ENCODE measurements at places on chromosomes 7 and 10. TPM values are rescaled to one million over a fixed set of nuclear protein-coding genes. Genes with fewer than 3 reads are reported as not detected.

Gene CPA2
- not detected for total RNA-seq

Gene STX1A
- total RNA-seq = 8.5 TPM

Gene LDB1
- total RNA-seq = 39.3 TPM

Gene TUBAL3
- 0.20 TPM for total RNA-seq

Data from skin of body (tissue), 3 donors.